Cardiac fibroblast (primary cell): ENCODE measurements at places on chromosomes 1 and 21.

DNA sequence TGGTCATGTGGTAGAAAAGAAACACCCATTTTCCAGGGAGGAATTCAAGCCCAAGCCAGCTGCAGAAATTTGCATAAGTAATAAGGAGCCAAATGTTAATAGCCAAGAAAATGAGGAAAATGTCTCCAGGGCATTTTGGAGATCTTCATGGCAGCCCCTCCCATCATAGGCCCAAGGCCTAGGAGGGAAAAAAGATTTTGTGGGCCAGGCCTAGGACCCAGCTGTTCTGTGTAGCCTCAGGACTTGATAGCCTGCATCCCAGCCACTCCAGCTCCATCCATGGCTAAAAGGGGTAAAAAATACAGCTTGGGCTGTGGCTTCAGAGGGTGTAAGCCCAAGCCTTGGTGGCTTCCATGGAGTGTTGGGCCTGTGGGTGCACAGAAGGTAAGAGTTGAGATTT is 21.4 kb upstream of the LYPD8 start:
- DNase-seq: no peak

- no peak for DNase-seq
These were observed 66.6 kb downstream of the HMGB4 start for GRCh38 chr1:33930346-33931110.

DNA sequence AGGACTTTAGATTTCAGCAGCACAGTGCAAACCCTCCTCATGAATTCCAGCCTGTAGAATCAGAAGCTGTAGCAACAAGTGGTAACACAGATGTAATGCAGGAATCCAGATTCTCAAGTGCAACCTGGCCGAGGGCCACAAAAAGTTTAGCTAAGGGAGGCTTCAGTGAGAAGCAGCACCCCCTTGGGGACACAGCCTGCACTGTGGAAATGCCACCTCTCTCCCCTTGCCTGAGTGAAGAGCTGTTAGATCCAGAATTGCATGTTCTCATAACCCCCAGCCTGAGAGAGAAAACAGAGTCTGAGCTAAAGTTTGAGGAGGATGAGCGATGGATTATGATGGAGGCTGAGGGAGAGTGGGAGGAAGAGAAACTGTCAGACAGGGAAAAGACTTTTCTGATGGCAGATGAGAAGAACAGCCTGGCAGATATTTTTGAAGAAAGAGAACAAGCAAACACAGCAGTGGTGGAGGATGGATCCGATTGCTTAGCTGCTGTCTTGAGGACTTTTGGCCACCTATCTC is 80.5 kb upstream of the BMP8A start:
- peak; percentile 94 for DNase-seq

GRCh38 chr1:99481391-99481996 is 164.4 kb upstream of the PALMD start:
- peak; percentile 79 for DNase-seq

DNA sequence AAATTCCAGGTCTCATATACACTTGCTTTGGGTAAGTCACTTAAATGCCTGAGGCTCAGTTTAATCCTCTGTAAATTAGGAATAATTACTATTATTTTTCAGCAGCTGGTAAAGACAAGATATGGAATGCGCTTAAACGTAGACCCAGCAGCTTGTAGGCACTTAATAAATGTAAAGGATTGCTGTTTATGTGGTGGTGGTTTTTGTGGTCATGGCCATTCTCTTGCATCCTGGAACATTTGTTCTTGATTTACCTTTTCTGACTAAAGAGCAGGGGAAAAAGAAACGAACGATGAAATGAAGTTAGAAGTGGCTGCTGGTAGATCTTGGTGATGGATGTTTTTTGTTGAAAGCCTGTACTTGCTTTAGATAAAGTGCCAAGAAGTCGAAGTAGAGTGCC is 195.0 kb upstream of the FOXD3 start:
- no peak for DNase-seq

- DNase-seq: peak; percentile 45
These were observed 27.3 kb downstream of the F3 start for GRCh38 chr1:94514095-94514727.

GRCh38 chr1:247266053-247266452 is 10.2 kb downstream of the VN1R5 start:
- DNase-seq: no peak

GRCh38 chr1:226562989-226563388 is 14.4 kb downstream of the STUM start:
- no peak for DNase-seq
